ENCODE measurements at places on chromosomes 7 and 10.

DNA sequence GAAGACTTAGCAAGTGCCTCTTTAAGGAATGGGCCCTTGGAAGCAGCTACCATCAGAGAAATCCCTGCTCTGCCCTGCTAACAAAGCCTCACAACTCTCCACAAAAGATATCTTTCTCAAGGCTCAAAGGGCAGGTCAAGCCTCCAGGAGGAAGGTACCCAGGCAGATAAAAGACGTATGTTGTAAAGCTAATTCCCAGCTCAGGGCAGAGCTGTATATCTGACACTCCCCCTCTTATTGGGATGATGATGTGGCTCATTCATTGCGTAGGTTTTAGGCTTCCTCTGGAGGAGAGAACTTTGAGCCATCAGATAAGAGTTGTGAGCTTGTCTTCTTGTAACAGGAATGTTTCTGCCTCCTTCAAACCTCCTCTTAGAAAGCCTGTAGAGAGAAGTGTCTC is 145.4 kb downstream of the CALN1 start:
- DNase-seq = no peak

GRCh38 chr10:59991661-59992060 is 85.3 kb upstream of the CCDC6 start:
- no peak for DNase-seq

GRCh38 chr7:55177589-55178261 is 158.9 kb downstream of the EGFR start:
- no peak for DNase-seq

GRCh38 chr7:52209614-52210013 is 825.8 kb upstream of the POM121L12 start:
- no peak for DNase-seq
